Smooth muscle cell of the coronary artery (primary cell): ENCODE measurements at places on chromosomes 5 and 9. TPM values are rescaled to one million over a fixed set of nuclear protein-coding genes. Genes with fewer than 3 reads are reported as not detected.

Gene RGMB
- total RNA-seq: 7.8 and 62.9 TPM in 2 replicates

Gene TCF7
- 0.45 and 0.94 TPM in 2 replicates for total RNA-seq

Gene CCDC187
- under 0.01 TPM in 1 of 2 replicates, not detected in the other for total RNA-seq

Gene CCL27
- total RNA-seq: 0.47 TPM in 1 of 2 replicates, not detected in the other

Gene GPSM1
- 33.7 and 35.2 TPM in 2 replicates for total RNA-seq

Gene CCDC69
- 0.38 and 5.9 TPM in 2 replicates for total RNA-seq

Gene COMMD10
- total RNA-seq: 14.2 and 29.5 TPM in 2 replicates

Gene EXOC3
- total RNA-seq: 37.6 and 61.7 TPM in 2 replicates
